ENCODE measurements at places on chromosomes 5 and 9. TPM values are rescaled to one million over a fixed set of nuclear protein-coding genes. Genes with fewer than 3 reads are reported as not detected.

Gene NOXA1
- polyA plus RNA-seq, result 14.4 TPM

Gene PLPP7
- polyA plus RNA-seq, result 1.6 TPM

Gene TEX48
- not detected for polyA plus RNA-seq

Gene SLC6A18
- polyA plus RNA-seq, result not detected

Gene MEIKIN
- polyA plus RNA-seq, result not detected

Gene HRH2
- polyA plus RNA-seq, result 11.3 TPM

DNA sequence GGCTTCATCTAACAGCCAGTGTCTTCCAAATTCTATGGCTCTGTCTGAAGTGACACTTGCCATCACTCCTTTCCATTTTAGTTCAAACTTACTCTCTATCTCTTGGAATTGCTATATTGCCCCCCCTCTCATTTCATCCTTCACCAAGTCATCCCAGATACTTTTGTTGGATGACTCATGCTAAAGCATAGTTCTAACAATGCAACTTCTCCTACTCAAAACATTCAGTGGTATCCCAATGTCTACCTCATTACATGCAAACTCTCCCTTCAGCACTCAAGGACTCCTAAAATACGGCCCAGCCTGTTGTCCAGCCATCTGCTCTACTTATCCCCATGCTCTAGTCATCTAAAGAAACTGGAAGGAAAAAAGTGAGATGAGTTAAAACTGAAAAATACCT lies 171.6 kb downstream of the RASEF start:
- H3K4me3 ChIP-seq, result no peak overlapping the region
- no peak for DNase-seq
- H3K27me3 ChIP-seq, result no peaks in the 10 kb centered on the region
- no peak overlapping the region for H3K27ac ChIP-seq
- no peaks in the 10 kb centered on the region for H3K36me3 ChIP-seq
- H3K4me1 ChIP-seq, result no peaks in the 10 kb centered on the region

DNA sequence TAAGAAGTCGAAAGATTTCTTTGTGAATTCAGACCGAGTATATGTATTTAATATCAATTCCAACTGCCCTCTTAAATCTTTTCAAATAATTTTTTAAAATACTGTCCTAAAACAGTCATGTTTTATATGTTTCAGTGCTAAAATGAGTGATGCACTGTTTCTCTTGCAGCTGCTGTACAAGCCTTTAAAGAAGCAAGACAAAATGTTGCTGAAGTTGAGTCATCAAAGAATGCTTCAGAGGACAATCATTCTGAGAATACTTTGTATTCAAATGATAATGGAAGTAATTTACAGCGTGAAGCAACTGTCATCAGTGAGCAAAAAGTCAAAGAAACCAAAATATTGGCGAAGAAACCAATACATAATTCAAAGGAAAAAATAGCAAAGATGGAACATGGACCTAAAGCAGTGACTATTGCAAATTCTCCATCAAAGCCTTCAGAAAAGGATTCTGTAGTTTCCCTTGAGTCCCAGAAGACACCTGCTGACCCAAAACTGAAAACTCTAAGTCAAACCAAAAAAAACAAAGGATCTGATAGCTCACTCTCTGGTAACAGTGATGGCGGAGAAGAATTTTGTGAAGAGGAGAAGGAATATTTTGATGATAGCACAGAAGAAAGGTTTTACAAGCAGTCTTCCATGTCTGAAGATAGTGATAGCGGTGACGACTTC lies 58.0 kb downstream of the LOX start:
- H3K27ac ChIP-seq, result no peak overlapping the region
- H3K27me3 ChIP-seq, result no peaks in the 10 kb centered on the region
- DNase-seq, result no peak

- DNase-seq, result peak; percentile 86
- H3K27ac ChIP-seq, result peak within 1 kb of the TSS; percentile 98
- H3K36me3 ChIP-seq, result peaks cover 15% of the 10 kb centered on the region
- no peaks in the 10 kb centered on the region for H3K27me3 ChIP-seq
- H3K4me3 ChIP-seq, result peak within 1 kb of the TSS; percentile 87
- peaks cover 90% of the 10 kb centered on the region for H3K4me1 ChIP-seq
Observed at GRCh38 chr5:180802325-180803180, at the start of gene MGAT1. Gene MGAT1 (minus strand): TSS chr5:180802806. CDS start chr5:180792971, 9,835 bp downstream.

DNA sequence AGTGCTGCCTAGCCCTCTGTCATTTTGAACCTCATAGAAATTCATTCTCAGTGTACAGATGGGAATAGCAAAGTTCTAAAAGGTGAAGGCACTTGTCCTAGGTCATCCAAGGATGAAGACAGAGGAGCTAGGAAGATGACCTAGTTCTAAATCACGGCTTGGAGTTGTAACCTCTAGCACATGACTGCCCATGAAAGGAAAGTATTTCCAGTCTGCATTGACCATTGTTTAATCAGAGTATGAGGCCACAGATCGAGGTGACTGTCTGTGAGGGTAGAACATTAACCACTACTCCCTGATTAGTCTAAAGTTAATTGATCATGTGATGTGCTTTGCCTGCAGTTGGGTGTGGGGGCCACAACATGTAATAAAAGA lies 674 bp upstream of the TNFSF15 start:
- peak overlapping the region; percentile 77 for H3K27ac ChIP-seq
- H3K27me3 ChIP-seq, result no peaks in the 10 kb centered on the region
- no peaks in the 10 kb centered on the region for H3K36me3 ChIP-seq
- peaks cover 20% of the 10 kb centered on the region for H3K4me1 ChIP-seq
- no peak for DNase-seq
- no peak overlapping the region for H3K4me3 ChIP-seq

DNA sequence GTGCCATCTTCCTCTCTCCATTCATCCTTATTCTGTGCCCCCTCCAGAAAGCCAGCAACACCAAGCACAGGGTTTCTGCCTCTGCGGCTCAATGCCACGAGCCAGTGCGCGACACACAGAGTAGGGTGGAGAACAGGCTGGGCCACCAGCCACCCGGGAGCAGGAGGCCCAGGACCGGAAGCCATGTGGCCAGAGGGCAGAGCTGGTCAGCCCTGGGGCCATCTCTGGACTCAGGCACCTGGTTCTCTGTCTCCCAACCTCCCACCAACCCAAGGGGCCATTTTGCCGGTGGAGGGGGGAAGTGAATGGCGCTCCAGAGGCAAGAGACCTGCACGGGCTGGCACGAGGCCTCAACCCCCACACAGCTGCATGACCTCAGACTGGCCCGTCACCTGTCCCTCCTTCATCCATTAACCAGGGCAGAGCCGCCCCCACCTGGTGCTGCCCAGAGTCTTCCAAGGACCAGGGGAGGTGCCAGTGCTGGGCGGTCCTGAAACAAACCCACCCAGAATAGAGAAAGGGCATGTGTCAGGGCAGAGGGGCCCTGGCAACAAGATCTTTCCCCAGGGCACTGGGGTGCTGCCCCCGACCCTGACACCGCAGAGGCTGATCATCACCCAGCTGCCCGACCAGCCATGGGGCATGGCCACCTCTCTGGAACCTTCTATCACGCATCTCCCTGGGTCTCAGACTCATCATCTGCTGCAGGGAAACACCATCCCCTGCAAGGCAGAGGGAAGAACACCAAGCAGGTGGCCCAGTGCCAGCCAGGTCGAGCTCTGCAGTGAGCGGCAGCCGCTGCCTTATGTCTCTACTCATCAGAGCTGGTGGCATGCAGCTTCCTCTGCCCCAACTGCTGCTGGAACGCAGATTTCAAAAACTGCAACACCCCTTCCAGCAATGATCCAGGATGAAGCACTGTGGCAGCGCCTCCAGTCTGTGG lies 11.9 kb downstream of the VAV2 start:
- H3K27me3 ChIP-seq, result no peaks in the 10 kb centered on the region
- peaks cover 44% of the 10 kb centered on the region for H3K4me1 ChIP-seq
- H3K36me3 ChIP-seq, result no peaks in the 10 kb centered on the region
- DNase-seq, result no peak

DNA sequence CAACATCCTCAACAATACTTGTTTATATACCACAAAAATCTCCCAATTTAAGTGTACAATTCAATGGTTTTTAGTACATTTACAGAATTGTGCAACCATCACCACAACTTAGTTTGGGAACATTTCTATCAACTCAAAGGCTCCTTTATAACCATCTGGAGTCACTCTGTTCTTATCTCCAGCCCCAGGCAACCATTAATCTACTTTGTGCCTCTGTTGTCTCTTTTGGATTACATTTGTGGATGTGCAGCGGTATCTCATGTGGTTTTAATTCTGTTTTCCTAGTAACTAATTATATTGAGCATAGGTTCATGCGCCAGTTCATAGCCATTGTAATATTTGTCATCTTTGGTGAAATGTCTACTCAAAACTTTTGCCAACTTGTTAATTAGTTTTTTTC lies 14.4 kb downstream of the ADAMTS19 start:
- H3K27ac ChIP-seq, result no peak overlapping the region
- no peaks in the 10 kb centered on the region for H3K27me3 ChIP-seq
- DNase-seq, result no peak

DNA sequence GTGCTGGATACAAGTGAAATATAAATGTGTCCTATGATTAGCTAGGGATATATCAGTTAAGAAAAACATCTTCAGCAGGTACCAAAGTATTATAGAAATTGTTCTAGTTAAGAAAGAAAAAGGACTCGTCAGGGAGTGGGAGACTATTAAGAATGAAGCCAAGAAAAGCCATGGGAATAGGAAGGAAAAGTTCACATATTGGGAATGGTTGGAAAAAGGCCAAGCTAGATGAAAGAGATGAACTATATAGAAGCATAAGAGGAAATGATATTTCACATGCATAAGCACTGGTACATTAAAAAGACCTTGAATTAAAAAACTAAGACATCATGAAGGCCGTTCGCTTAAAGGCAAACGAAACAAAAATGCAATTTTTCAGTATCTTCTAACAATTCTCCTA lies 237.7 kb downstream of the ADAMTS6 start:
- no peaks in the 10 kb centered on the region for H3K4me1 ChIP-seq
- no peaks in the 10 kb centered on the region for H3K36me3 ChIP-seq
- H3K27me3 ChIP-seq, result no peaks in the 10 kb centered on the region

DNA sequence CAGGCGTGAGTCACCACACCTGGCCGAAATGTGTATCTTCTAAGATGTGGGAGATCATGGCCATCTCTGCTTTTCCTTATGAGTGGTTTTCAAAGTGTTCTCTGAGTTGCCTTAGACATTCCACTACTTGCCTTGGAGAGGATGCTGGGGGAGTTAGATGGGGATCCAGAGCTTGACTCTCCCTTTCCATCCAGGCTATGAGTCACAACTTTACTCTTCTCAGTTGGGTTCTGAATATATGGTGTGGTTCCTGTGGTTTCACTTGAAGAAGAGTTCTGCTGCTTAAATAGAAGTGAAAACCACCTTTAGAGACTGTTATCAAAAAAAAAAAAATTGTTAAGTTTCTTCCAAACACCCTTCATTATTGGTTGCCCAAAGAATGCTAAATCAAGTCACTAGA lies 217.6 kb downstream of the ZNF608 start:
- no peaks in the 10 kb centered on the region for H3K4me1 ChIP-seq
- H3K36me3 ChIP-seq, result no peaks in the 10 kb centered on the region
- DNase-seq, result no peak
- no peak overlapping the region for H3K4me3 ChIP-seq
- H3K27me3 ChIP-seq, result no peaks in the 10 kb centered on the region
- H3K27ac ChIP-seq, result no peak overlapping the region

DNA sequence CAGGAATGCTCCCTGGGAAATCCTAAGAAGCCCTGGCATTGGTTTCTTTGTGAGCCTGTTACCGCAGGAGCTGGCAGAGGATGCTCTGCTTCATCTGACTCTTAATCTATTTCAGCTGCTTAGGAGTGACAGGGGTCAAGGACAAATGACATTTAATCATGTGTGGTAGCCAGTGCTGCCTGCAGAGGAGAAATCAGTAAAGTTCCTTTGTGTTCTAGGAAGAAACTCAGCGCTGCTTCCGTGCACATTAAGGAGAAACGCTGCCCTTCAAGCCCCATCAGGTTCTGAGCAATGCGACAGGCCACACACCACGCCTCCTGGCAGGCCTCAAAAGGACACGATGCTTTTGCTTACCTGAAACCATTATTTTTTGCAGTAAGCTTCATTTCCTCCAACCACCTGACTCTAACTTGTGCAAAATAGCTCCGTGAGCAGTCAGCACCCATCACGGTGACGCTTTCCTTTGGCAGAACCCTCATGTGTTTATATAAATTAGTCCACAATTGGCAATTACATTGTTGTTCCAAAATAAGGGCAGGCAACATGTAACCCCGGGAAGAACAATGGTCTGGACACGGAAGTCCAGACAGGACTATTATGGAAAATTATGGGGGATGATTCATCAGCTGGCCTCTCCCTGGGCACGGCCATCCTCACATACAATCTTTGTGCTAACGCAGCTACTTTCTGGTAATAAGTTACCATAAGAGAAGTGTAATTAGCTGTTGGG lies 387.9 kb upstream of the DAP start:
- no peaks in the 10 kb centered on the region for H3K36me3 ChIP-seq
- peak; percentile 18 for DNase-seq
- H3K27ac ChIP-seq, result no peak overlapping the region
- H3K4me1 ChIP-seq, result no peaks in the 10 kb centered on the region
- no peak overlapping the region for H3K4me3 ChIP-seq

DNA sequence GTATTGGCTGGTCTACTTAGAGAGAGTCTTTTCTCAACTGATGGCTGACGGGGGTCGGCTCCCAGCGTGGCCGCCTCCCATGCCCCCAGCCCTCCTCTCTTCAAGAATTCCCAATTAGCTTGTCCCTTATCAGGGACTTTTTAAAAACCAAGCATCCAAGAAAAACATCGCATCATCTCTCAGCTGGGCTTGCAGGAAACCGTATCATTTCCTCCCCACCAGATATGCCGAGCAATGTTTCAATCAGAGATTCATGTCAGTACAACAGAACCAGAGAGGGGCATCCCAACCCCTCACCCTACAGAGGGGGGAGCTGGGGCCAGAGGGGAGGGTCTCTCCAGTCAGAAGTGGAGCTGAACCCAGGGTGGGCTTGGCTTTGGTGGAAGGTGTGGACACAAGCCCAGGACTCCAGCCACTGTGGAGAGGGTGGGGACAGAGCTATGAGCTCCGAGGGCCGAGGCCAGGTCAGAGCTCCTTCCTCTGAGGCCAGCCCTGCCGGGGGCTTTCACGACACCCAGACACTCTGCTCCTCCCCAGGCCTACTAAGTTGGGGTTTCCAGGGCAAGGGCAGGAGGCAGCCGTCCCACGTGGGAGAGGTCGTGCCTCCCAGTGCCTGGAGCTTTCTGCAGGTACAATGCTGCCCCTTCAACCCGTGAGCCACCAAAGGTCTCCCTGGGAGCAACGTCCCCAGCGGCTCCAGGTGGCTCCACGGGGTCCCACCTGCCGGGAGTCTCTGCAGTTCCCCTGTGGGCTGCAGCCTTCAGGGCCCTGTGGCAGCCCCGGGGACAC lies 39.0 kb upstream of the TMEM250 start:
- H3K4me3 ChIP-seq, result no peak overlapping the region
- H3K27ac ChIP-seq, result no peak overlapping the region
- H3K27me3 ChIP-seq, result peaks cover 29% of the 10 kb centered on the region
- H3K36me3 ChIP-seq, result no peaks in the 10 kb centered on the region

Measured in stomach (tissue), 19 donors.